ENCODE measurements at places on chromosomes 3 and 15.

DNA sequence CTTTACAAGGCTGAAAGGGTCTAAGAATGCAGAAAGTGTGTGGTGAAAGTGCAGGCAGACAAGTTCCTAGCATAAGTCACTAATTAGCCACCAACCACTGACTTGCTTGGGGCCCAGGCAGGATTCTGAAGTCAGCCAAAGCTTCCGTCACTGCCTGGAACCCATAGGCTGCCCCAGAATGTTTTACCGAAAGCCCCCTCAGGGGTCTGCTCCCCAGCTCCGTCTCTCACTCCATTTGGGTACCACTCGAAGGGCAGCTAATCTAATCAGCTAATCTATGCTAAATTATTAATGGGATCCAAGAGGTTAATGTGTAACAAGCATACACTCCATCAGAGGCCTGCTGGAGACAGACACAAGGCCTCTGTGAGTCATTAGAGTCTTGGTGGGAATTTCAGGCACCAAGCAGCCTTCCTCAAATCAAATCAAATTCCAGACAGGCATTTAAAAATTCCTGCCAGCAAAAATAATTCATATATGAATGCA lies 13.2 kb downstream of the ADAMTS9 start:
- DNase-seq = no peak

DNA sequence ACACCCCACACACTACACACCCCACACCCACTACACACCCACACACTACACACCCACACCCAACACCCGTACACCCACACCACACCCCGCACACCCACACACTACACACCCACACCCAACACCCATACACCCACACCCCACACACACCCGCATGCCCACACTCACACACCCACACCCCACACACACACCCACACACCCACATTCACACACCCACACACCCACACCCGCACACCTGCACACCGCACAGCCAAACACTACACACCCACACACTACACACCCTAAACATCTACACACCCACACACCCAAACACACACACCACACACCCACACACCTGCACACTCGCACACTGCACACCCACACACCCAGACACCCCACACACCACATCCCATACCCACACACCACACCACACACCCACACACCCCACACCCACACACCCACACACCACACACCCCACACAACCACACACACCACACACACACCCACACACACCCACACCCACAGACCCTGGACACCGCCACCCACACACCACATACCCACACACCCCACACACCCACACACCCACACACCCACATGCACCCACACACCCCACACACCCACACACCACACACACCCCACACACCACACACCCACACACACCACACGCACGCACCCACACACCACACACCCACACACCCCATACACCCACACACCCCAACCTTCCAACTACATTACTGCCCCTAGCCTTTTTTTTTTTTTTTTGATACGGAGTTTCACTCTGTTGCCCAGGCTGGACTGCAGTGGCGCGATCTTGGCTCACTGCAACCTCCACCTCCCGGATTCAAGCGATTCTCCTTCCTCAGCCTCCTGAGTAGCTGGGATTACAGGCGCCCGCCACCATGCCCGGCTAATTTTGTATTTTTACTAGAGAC lies 16.9 kb downstream of the CEP19 start:
- DNase-seq = no peak

- no peak for DNase-seq
Measured at GRCh38 chr15:88072598-88073390, 183.7 kb downstream of the NTRK3 start.

DNA sequence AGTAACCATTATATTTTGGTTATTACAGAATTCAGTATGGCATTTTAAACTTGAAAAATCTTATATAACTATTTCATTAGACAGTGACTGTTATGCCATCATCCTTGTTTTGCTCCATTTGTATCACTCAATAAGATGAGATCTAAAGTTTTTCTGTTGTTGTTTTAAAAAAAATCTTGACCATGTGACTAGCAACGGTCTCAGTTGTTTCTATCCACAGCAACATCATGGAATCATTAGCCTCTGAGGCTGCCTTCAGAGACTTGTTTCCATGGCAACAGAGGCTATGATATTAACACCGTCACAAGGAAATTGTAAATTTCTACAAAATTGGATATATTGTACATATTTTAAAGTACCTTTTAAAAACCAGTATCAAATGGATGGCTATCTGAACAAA lies 129.8 kb downstream of the DLG1 start:
- DNase-seq = no peak

DNA sequence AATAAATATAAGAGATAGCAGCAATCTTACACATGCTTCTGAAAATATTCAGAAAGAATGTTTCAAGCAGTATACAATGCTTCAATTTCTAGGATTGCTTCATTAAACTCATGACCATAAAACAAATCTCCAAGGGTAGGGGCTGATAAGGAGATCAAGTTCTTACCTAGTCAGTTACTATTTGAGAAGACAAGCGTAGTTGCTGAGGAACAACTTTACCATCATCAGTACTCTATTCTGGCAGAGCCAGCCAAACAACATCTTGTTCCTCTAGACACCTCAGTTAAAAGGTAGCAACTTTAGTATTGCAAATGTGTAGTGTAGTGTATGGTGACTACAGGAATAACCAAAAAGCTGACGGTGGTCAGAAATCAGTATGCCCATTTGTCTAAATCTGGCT lies 85.4 kb upstream of the CHRM5 start:
- no peak for DNase-seq

DNA sequence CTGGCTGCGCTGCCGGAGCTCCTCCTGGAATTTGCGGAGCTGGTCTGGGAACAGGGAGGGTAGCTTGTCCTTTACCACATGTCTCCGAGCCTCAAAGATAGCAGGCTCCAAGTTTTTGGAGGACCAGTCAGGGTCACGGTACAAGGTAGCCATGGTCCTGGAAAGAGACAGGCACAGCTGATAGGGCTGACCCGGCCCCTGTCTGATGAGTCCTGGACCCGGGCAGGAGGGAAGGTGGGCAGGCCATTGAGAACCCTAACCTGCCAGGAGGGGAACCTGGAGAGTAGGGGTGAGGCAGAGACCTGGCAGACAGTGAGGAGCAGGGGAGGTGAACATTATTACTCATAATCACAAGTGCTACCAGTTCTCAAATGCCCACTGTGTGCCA lies 20.4 kb upstream of the EHD4 start:
- no peak for DNase-seq

- no peak for DNase-seq
Measured at GRCh38 chr3:72590732-72591221, 257.5 kb downstream of the SHQ1 start.

GRCh38 chr3:114361391-114361790 lies 67.6 kb downstream of the TIGIT start:
- no peak for DNase-seq

GRCh38 chr3:129226374-129226773 lies 23.0 kb upstream of the COPG1 start:
- no peak for DNase-seq

GRCh38 chr3:32423956-32424557 lies 32.4 kb downstream of the CMTM7 start:
- no peak for DNase-seq

- no peak for DNase-seq
Measured at GRCh38 chr15:89091627-89092220, 3.5 kb downstream of the ABHD2 start.
